Uterus (tissue), 4 donors: ENCODE measurements at places on chromosomes 7 and 10. TPM values are rescaled to one million over a fixed set of nuclear protein-coding genes. Genes with fewer than 3 reads are reported as not detected.
A peak's percentile ranks its signal among the peaks of the same experiment; 100 is the strongest.

HOXA2 gene
- total RNA-seq, result 6.5 TPM

MDH2 gene
- total RNA-seq, result 25.9 TPM

EPDR1 gene
- total RNA-seq, result 14.4 TPM

DNA sequence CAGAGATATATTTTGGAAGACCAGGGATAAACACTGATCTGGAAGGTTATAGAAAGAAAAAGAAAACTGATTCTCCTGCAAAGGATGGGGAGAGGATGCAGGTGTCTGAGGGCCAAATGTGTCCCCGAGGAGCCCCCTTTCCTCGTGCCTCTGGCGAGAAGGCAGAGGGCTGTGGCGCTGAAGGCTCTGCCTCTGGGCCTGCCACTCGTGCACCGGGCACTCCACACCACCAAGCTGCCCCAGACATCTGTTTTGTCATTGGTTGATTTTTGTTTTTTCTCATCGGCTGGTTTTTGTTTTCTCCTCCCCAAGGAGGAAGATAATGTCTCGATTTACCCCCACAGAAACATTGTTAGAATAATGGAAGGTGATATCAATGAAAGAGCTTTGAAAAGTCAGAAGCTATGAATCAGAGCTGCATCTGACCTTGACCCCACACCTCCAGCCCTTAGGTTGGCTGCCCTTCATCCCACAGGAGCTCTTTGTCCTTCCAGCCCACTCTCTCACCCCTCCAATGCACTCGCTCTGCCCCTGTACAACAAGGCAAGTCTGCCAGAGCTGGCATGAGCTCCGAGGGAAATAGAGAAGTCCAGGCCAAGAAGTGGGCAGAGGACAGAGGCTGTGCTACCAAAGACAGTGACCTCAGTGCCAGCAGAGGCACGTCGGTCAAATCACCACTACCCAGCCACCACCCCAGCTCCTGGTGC, 124.8 kb downstream of the TCERG1L start:
- no peak overlapping the region for H3K4me3 ChIP-seq
- H3K36me3 ChIP-seq, result no peaks in the 10 kb centered on the region
- H3K4me1 ChIP-seq, result no peaks in the 10 kb centered on the region
- no peak for DNase-seq
- no peak overlapping the region for H3K27ac ChIP-seq

DNA sequence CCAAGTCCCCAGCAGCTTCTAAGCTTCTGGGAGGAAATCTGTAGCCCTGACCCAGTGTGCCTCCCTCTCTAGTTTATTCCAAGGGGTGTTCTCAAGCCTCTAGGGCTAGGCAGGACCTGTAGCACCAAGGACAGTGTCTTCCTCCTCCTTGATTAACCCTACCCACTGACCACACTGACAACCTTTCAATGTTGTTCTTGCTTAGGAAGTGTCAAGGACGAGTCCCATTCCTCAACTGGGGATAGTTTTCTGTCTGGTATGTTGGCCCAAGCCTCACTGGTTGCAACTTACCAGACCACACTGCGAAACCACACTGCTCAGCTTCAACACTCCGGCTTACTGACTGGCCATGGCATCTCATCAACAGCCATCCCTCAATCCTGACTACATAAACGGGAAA, 100.0 kb downstream of the RNF216 start:
- no peaks in the 10 kb centered on the region for H3K36me3 ChIP-seq
- H3K4me3 ChIP-seq, result no peak overlapping the region
- H3K27ac ChIP-seq, result peak overlapping the region; percentile 4
- no peak for DNase-seq
- peaks cover 23% of the 10 kb centered on the region for H3K4me1 ChIP-seq

DNA sequence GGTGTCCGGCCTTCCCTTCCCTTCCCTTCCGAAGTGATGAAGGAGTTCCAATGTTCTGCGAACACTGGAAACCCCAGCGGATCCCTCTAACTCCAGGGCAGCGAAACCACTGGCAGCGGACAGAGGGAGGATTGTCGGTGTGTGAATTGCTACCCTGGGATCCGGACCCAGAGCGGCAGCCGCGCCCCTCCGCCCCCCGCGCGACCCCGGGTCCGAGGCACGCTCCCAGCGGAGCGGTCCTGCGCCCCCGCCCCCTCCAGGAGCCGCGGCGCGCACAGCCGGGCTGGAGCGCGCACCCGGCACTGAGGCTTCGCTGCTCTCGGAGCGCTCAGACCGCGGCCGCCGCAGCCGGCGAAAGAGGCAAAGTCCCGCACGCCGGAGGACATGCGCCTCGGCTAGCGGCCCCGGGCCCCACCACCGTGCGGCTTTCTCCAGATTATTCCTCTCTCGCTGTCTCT, at the start of gene PTPRZ1:
Gene PTPRZ1, plus strand, starts transcription at position 331 of the 458 bp plus-strand sequence. CDS start 339 bp downstream, outside the sequence.
- H3K36me3 ChIP-seq, result no peaks in the 10 kb centered on the region
- no peaks in the 10 kb centered on the region for H3K27me3 ChIP-seq
- H3K4me3 ChIP-seq, result peak within 1 kb of the TSS; percentile 40
- H3K4me1 ChIP-seq, result no peaks in the 10 kb centered on the region
- no peak within 1 kb of the TSS for H3K27ac ChIP-seq

DNA sequence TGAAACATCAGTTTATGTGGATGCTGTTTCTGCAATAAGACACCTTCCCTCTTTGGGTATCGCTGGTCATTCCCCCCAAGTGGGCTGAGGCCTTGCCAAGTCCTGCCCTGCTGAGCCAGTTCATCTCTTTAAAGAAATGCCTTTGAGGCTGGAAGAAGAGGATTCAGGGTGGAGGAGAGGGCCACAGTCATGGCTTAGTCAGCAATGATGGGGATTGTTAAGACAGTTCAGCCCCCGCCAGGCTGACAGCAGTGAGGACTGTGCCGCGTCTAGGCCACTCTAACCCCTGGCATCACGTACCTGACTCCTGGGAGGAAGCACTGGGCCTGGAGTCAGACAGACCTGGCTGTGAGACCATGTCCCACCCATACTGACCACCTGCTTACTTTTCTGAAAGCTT, 48.3 kb downstream of the PNLIPRP2 start:
- H3K27me3 ChIP-seq, result no peaks in the 10 kb centered on the region
- H3K4me3 ChIP-seq, result no peak overlapping the region
- H3K36me3 ChIP-seq, result no peaks in the 10 kb centered on the region
- no peaks in the 10 kb centered on the region for H3K4me1 ChIP-seq

- H3K27ac ChIP-seq, result no peak overlapping the region
- no peaks in the 10 kb centered on the region for H3K4me1 ChIP-seq
- H3K27me3 ChIP-seq, result no peaks in the 10 kb centered on the region
- H3K4me3 ChIP-seq, result no peak overlapping the region
- no peaks in the 10 kb centered on the region for H3K36me3 ChIP-seq
Measured at GRCh38 chr10:114990991-114991390, 53.0 kb downstream of the TRUB1 start.

DNA sequence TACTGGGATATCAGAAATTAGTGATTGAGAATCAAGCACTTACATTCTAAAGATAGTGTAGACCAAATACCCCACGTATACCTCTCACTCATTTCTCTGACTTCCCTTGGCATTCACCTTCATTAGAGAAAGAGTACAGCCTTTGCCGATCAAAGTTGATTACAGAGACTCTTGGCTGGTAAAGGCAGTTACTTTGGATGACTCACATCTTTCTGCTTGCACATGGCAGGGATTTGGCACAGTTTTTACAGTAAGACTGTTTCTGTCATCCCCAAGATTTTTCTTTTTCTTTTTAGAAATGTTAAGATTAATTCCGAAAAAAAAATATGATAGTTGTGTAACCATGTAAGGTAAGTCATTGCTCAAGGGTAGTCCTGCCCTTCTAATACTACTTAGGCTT, 143.0 kb downstream of the TSPAN12 start:
- no peaks in the 10 kb centered on the region for H3K36me3 ChIP-seq
- H3K4me3 ChIP-seq, result no peak overlapping the region
- no peak for DNase-seq

DNA sequence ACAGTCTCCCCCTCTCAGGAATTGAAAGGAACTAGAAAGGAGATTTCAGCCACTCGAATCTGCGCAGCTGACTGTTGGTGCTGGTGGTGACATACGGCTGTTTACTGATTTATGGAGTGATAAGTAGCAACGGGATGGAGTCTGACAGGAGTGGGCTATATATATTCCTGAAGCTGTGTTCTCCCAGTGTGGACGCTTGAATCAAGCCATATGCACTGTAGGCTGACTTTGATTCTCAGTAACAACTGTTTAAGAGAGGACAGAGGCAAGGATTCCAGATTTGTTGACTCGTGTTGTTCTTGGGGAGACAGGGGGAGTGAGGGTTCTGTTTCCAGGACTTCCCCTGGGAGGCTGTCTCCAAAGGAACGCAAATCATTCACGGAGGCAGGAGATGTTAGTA, 260.1 kb upstream of the AUTS2 start:
- no peak overlapping the region for H3K4me3 ChIP-seq
- no peak overlapping the region for H3K27ac ChIP-seq
- DNase-seq, result no peak
- no peaks in the 10 kb centered on the region for H3K36me3 ChIP-seq

DNA sequence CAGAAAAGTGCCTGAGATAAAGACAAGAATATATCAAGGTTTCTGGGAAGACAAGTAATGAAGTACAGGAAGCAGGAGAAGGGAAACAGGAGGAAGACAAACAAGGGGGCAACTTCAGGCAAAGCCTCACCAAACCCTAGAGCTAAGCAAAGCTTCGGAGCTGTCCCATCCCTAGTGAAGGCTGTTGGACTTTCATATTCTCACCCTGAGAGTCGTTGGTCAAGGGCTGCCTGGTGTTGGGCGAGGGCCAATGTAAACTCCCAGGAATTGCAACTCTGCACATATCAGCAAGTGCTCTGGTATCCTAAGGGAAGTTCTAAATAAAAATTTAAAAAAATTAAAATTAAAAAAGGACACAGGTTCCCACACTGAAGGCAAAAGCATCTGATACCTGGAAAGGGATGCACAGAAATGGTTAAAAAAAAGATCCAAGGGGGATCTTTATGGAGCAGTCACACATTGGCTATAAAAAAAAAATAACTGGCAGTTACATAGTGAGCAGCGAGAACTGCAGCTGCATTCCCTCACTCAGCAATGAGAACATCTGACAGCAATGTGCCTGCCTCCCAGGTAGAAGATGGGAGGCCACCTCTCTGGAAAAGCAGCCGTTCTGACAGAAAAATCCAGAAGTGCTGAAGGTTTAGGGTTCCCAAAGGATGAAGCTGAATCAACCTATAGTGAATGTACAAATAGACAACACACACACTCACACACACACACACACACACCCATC, 304.7 kb downstream of the WDR11 start:
- no peak overlapping the region for H3K4me3 ChIP-seq
- no peaks in the 10 kb centered on the region for H3K4me1 ChIP-seq
- H3K27me3 ChIP-seq, result no peaks in the 10 kb centered on the region
- no peak for DNase-seq
- no peak overlapping the region for H3K27ac ChIP-seq
- no peaks in the 10 kb centered on the region for H3K36me3 ChIP-seq
